ENCODE measurements at places on chromosomes 3 and 15.

DNA sequence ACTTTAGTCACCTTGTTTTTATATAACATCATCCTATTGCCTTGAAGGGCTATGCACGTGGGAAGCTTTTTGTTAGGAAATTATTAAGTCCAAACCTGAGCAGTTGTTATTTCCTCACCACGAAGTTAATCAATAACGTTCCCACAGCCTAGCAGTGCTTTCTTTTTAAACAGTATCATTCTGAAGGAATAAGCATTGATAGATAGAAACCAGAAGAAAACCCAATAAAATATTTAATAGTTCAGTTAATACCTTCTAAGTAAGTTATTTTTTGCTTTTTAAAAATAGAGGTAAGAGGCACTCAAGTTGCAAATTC lies 149.3 kb downstream of the KCNMB2 start:
- no peak for DNase-seq

DNA sequence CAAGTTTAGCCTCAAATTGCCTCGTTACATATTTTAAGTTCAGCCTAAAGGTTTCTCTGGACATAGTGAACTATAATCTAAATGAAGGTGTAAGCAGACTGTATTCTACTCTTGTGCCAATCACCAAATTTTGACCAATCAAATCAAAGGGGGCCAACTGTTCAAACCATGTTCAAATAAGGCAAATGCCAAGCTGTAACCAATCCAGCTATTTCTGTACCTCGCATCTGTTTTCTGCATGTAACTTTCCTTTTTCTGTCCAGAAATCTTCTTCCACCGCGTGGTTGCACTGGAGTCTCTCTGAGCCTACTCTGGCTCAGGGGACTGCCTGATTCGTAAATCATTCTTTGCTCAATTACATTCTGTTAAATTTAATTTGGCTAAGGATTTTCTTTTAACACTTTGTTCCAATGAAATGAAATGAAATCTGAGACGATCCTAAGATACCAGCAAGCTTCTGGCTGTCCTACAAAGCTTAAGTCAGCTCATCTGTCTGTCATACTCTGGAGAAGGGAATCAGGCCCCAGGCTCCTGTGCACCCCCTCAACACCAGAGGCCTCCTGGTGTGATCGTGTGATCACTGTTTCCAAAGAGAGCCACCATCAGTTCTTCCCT lies 53.2 kb upstream of the ZNF148 start:
- DNase-seq, result no peak

GRCh38 chr15:101047301-101047781 lies 128.2 kb downstream of the LRRK1 start:
- DNase-seq, result no peak

- DNase-seq, result no peak
Observed at GRCh38 chr3:25246913-25247312, 181.2 kb upstream of the RARB start.

- no peak for DNase-seq
Observed at GRCh38 chr3:153396581-153396980, 234.6 kb downstream of the RAP2B start.

DNA sequence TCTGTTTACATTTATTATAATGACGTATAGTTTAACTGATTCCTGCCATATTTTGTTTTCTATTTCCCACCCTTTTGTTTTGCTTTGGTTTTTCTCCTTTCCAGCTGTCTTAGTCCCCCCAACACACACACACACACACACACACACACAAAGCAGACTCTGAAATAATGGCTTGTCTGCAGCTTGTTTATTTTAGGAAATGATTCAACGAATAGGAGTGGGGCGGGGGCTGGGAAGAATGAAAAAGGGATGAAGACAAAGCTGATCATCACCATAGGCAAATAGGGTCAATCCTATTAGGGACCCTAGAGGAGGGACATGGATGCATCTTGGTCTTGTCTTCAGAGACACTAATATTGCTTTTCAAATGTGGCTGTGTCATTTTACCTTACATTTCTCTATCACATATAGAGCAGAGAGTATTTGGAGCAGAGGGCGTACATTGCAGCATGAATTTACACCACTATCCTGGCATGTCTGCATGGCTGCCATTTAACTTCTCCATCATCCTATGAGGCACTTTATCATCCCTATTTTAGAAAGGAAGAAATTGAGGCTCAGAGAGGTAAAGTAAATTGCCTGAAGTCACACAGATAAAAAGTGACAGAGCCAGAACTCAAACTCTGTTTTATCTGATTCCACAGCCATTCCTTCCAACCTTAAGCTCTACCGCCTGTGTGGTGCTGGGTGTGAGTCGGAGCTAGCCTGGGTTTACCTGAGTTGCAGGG lies 147.2 kb upstream of the TPM1 start:
- no peak for DNase-seq

GRCh38 chr3:138396752-138397410 lies 37.5 kb upstream of the ESYT3 start:
- no peak for DNase-seq

- no peak for DNase-seq
Observed at GRCh38 chr15:30068326-30068725, 14.4 kb upstream of the GOLGA8J start.

DNA sequence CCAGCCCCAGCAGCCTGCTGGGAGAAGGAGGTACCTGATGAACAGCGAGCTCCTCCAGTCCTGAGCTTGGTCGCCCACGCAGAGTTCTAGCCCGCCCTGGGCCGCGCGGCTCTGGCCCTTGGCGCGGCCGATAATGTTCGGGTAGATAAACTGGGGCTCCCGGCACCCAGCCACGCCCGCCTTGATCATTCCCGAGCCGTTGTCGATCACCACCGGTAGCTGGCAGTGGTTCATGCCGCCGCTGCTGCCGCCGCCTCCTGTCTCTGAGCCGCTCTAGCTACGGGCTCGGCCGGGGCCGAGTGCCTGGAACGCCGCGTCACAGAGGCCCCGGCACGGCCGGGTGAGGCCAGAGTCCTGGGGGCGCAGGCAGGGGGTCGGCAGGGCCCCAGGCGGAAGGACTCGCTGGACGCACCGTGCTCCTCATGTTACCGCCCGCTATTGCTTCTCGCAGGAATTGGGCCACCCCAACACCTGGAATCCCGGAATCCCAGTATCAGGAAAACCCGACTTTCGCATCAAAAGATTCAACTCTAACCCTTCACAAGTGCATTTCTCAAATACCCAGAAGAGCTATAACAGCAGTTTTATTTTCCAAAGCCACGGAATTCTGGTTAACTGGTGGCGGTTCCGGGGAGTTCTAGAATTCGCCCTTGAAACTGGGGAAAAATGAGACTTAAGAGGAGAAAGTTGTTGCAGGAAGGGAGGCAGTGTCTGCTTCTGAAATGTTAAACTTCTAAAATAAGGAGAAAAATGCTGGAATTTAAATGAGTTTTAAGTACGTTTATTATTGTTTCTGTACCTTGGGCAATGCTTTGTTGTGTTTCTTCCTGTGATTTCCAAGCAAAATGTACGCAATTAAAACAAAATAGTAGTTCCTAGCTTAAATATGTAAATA lies at the start of gene ACTRT3:
Gene ACTRT3 (minus strand): TSS at position 275 of the 895 bp plus-strand sequence. CDS start 41 bp downstream, at position 234.
- DNase-seq, result peak; percentile 53
